ENCODE measurements at places on chromosomes 7 and 10.

DNA sequence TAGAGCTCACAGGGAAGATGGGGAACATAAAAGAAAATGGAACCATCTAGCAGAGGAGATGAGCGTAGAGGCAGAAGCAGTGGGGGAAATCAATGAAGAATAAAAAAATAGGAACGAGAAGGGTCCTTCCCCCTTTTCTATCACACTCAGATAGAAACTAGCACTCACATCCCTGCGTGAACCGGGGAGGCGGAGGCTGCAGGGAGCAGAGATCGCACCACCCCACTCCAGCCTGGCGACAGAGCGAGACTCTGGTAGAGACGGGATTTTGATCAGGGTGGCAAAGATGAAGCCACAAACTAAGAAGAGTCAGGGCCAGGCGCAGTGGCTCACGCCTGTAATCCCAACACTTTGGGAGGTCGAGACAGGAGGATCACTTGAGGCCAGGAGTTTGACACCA, 64.7 kb upstream of the ECHDC3 start:
- DNase-seq = no peak

DNA sequence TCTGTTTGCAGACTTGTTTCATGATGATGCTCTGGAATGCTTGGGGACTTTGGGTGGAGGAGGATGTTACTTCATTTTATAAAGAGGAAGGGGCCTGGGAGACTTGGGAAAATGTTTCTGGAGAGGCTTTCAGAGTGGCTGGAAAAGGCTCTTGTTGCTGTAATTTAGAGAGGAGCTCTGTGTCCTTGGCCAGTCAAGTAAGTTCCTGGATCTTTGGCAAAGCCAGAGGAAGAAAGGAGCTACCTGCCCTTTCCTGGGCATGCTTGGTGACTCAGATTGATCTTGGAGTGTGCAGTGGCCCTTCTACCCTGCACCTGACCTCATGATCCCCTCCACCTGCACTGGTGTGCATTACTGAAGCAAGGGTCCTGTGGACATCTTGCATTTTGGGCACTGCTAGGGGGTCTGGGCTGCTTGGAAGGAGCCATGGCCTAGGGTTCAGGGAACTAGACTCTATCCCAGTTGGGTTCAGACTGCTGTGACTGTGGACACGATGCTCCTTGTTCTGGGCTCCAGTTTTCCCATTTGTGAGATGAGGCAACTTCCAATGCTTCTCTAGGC, 56.1 kb downstream of the ADCYAP1R1 start:
- no peak for DNase-seq

DNA sequence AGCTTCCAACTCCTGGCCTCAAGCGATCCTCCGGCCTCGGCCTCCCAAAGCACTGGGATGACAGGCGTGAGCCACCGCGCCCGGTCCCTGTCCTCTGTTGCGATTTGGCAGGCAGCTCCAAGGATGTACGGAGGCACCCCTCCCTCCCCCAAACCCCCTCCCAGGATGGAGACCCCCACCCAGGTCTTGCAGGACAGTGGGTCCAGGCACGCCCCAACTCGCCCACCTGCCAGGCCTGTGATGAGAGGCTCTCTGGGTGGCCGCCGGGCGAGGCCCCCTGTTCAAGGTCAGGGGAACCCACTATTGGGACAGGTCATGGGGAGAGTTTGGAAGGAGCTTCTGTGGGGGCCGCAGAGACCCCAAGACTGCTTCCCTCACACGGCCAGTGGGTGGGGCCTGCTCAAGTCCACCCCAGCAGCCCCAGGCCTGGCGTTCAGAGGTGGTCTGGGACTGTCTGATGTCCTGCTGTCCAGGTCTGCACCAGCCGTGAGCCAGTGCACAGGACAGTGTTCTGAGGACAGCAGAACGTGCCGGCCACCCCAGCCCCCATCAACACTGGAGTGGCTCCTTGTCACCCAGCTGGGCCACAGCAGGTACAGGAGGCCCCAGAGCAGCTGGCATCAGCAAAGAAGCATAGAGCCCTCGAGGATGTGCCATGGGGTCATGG, 2.5 kb downstream of the ADAP1 start:
- no peak for DNase-seq

DNA sequence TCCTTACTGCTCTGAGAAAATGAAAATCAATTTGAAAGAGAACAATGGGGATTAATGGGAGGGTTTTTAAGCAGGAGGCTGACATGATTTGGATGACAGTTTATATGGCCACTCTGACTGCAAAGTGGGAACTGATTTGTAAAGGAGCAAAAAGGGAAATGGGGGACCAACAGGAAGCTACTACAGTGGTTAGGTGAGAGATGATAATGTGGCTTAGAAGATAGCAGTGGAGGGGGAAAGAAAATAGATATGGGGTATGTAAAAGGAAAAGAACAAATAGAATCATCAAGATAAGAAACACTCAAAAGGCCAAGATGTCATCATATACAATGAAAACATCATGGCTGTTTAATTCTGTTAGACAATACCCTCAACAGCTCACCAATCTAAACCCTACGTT, 177.5 kb downstream of the ANK3 start:
- DNase-seq = no peak
